Chondrocyte (in vitro differentiated cells): ENCODE measurements at places on chromosomes 7 and 10. TPM values are rescaled to one million over a fixed set of nuclear protein-coding genes. Genes with fewer than 3 reads are reported as not detected.

- DNase-seq, result no peak
- no peaks in the 10 kb centered on the region for H3K27me3 ChIP-seq
- H3K27ac ChIP-seq, result peak overlapping the region; percentile 90
- H3K4me3 ChIP-seq, result no peak overlapping the region
Observed at GRCh38 chr10:122421054-122421625, 33.3 kb upstream of the ARMS2 start.

DNA sequence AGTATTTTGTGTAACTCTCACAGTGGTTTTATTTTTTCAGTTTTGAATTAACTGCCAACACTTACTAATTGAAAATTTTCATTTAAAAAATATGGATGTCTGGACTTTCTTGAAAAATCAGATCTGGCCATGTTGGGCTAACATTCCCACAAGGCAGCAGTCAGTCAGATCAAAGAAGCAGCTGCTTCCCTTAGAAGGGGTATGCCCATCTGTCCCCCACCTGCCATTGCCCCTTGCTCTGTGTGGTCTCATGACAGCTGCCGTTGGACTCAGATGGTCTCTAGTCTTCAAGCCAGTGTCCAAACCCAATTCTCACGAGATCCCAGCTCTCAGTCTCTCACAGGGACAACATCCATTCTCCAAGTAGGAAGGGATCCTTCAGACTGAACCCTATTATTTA is 212.1 kb upstream of the GHITM start:
- no peak overlapping the region for H3K27ac ChIP-seq
- no peak for DNase-seq
- no peaks in the 10 kb centered on the region for H3K36me3 ChIP-seq
- H3K4me1 ChIP-seq, result no peaks in the 10 kb centered on the region
- no peak overlapping the region for H3K4me3 ChIP-seq
- H3K27me3 ChIP-seq, result peaks cover 18% of the 10 kb centered on the region

DNA sequence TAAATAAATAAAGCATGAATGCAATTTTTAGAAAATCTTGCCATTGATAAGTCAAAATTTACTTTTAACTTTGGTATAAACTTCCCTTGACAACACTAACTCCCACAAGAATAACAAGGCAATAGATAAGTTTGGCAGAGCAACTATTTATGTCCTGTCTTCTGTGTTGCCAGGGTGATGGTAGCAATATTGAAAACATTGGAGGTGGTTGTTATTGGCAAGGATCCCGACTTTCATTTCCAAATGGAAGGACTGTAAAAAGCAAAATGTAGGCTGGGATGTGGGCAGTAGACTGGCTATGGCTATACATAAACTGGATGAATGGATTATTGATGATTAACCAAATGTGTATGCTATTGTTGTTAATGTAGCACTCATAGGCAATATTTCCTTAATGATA is 134.9 kb upstream of the CACNA2D1 start:
- peak overlapping the region; percentile 34 for H3K27ac ChIP-seq
- H3K4me3 ChIP-seq, result no peak overlapping the region
- DNase-seq, result no peak
- no peaks in the 10 kb centered on the region for H3K36me3 ChIP-seq
- peaks cover 5% of the 10 kb centered on the region for H3K4me1 ChIP-seq

DNA sequence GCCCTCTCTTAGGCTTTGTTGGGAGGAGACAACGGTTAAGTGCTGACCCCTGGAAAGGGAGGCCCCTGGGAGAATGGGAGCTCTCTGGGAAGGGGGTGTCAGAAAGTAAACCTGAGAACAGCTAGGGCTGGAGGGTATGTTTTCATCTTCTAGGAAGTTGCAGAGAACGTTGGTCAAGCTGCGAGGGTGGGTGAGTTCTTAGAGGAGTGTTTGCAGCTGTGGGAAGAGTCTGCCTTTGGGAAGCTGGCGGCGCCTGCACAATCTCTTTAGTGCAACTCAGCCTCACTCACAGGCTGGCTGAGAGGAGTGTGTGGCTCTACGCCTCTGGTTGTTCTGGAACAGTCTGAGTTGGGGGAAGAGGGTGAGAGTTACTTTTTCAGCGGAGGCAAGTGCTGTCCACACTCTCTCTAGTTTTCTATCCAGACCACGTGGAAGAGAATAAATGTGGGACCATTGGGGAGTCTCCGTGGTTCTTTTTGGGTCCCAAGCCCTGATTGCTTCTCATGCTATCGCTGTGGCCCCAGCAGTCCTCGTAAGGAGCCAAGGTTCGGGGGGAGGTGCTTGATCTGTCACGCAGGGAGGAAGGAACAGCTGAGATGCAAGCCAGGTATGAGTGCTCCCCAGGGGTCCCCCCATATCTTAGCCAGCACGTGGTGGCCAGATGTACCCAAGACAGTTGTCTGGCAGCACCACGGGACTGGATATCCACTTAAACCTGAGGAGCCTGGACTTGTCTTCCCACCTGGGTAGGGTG is 237.2 kb downstream of the BUB3 start:
- DNase-seq, result no peak
- H3K27ac ChIP-seq, result no peak overlapping the region
- no peaks in the 10 kb centered on the region for H3K4me1 ChIP-seq
- no peak overlapping the region for H3K4me3 ChIP-seq

- no peak for DNase-seq
- H3K27ac ChIP-seq, result no peak overlapping the region
- H3K4me3 ChIP-seq, result no peak overlapping the region
- no peaks in the 10 kb centered on the region for H3K27me3 ChIP-seq
- peaks cover 11% of the 10 kb centered on the region for H3K36me3 ChIP-seq
- no peaks in the 10 kb centered on the region for H3K4me1 ChIP-seq
Observed at GRCh38 chr7:132545756-132546155, 30.5 kb downstream of the PLXNA4 start.

DNA sequence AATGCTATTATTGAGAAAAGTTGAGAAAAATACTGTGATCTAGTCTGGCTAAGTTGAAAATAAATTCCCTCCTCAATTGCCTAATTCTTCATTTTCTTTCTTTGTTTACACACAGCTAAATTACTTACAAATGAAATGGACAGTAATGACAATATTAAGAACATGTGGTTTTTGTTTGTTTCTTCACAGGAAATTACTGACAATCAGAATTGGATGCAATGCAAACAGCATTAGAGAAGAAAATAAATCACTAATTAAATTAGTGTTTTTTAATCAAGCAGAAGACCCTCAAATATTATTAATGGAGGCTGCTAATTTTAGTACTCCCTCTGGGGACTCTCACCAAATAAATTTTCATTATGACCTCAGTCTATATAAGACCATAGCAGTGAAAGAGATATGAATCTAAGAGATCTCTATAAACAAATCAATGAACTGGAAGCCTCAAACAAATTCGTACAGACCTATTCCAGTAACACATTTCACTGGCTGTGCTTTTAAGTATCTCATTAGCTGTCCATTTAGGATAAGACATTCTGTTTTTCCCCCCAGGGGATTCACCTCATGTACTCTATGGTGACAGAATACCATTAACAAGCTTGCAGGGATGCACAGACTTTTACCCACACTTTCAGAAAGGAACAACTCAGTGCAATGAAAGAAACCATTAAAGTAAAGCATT is 202.0 kb upstream of the DGKB start:
- no peaks in the 10 kb centered on the region for H3K36me3 ChIP-seq
- no peaks in the 10 kb centered on the region for H3K27me3 ChIP-seq
- no peak overlapping the region for H3K27ac ChIP-seq
- DNase-seq, result no peak
- no peak overlapping the region for H3K4me3 ChIP-seq
- H3K4me1 ChIP-seq, result no peaks in the 10 kb centered on the region

GRCh38 chr7:37820708-37821468 is 27.5 kb upstream of the NME8 start:
- no peak overlapping the region for H3K27ac ChIP-seq
- H3K27me3 ChIP-seq, result peaks cover 12% of the 10 kb centered on the region
- no peaks in the 10 kb centered on the region for H3K4me1 ChIP-seq
- no peak overlapping the region for H3K4me3 ChIP-seq

DNA sequence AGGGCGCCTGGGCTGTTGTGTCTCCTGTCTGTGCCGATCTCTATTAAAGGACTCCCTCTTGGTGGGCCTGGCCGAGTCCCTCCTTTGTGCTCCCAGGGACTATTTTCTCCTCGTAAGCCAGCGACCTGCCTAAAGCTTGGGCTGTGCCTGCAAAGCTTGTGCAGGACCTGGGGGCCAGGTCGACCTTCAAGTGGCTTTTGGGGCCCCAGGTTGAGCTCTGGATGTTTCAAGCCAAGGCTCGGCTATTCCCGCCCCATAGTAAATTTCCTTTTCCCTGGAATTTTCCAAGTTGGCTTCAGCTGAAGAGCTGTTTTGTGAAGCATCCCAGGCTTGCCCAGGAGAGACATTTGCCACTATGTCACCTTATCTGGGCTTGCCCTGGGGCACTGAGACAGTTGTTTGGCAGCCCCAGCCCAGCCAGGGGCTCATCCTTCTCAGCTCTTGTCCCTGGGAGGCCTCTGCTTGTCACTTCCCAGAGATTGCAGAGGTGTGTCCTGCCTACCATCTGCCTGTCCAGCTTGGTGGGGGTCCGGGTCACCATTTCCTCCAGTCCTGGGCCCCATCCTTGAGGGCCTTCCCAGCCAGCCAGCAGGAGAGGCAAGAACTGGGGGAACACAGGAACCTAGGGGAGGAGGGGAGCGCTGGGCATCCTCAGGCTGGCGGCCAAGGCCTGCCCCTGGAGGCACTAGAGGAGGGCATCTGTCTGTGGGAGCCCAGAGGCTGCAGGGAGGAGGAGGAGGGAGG is 20.2 kb downstream of the ZMIZ2 start:
- H3K36me3 ChIP-seq, result peaks cover 16% of the 10 kb centered on the region
- peak overlapping the region; percentile 71 for H3K27ac ChIP-seq
- H3K4me1 ChIP-seq, result peaks cover 40% of the 10 kb centered on the region

- peak overlapping the region; percentile 87 for H3K27ac ChIP-seq
- no peak overlapping the region for H3K4me3 ChIP-seq
- H3K4me1 ChIP-seq, result peaks cover 37% of the 10 kb centered on the region
Observed at GRCh38 chr10:129104266-129105045, 362.6 kb upstream of the MGMT start.

DNA sequence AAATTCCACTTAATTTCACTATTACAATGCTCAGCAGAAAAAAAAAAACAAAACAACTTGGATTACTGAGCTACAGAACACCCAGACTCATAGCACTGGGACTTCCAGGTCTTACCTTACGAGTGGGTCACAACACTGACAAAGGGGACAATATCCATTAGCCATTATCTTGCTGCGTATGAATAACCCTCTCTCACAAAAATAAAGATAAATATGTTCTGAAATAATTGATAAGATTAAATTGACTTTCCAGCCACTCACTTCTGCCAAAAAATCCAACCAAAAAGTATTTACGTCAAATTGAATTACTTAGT is 128.7 kb downstream of the PKD1L1 start:
- peaks cover 42% of the 10 kb centered on the region for H3K4me1 ChIP-seq
- no peaks in the 10 kb centered on the region for H3K36me3 ChIP-seq
- DNase-seq, result no peak
- peak overlapping the region; percentile 80 for H3K27ac ChIP-seq
- H3K27me3 ChIP-seq, result no peaks in the 10 kb centered on the region

Gene SHLD2
- 29.2 to 32.6 TPM (median 29.6 TPM) in 3 replicates for total RNA-seq

Gene TECPR1
- total RNA-seq, result 27.3 to 33.8 TPM (median 32.0 TPM) in 3 replicates

Gene BTBD16
- 0.10 to 0.29 TPM in 2 of 3 replicates, not detected in the other for total RNA-seq
